Mucosa of descending colon (tissue), 3 donors: ENCODE measurements at places on chromosomes 12 and 14. TPM values are rescaled to one million over a fixed set of nuclear protein-coding genes. Genes with fewer than 3 reads are reported as not detected.

- no peak for DNase-seq
These were observed 81.4 kb downstream of the PAPOLA start for GRCh38 chr14:96583569-96584041.

DNA sequence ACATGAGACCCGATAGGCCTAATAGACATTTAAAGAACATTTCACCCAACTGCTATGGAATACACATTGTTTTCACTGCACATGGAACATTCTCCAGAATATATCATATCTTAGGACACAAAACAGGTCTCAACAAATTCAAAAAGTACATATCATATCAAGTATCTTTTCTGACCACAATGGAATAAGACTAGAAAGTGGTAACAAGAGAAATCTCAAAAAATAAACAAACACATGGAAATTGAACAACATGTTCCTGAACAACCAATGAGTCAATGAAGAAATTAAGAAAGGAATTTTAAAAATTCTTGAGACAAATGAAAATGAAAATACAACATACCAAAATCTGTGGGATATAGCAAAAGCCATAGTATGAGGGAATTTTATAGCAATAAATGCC lies 208.1 kb downstream of the PTPRO start:
- DNase-seq = no peak

Gene TMTC2
- 14.6 TPM for total RNA-seq

Gene CCDC38
- not detected for total RNA-seq

DNA sequence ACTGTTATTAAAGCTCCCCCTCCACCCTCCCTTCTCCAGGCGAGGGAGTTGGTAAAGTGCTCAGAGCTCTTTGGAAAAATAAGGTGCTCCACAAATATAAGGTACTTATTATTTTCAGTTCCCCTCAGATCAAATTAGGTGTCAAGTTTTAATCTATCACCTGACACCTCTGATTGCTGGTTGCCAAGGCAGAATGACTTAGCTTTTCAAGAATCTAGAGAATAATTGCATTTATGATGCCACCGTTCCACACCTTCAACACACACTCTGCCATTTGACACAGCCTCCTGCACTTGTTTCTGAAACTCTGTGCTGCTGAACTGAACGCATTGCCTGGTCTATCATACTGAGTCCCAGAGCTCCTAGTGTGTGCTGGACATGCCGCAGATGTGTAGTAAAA lies 128.6 kb downstream of the CRACR2A start:
- DNase-seq = no peak

GRCh38 chr14:64767215-64767964 lies 63.2 kb downstream of the PLEKHG3 start:
- DNase-seq = no peak

Gene TAS2R50
- total RNA-seq = 1.5 TPM

Gene ANKS1B
- total RNA-seq = 22.2 TPM

- no peak for DNase-seq
These were observed 78.4 kb upstream of the NUDT4 start for GRCh38 chr12:93299262-93299846.

DNA sequence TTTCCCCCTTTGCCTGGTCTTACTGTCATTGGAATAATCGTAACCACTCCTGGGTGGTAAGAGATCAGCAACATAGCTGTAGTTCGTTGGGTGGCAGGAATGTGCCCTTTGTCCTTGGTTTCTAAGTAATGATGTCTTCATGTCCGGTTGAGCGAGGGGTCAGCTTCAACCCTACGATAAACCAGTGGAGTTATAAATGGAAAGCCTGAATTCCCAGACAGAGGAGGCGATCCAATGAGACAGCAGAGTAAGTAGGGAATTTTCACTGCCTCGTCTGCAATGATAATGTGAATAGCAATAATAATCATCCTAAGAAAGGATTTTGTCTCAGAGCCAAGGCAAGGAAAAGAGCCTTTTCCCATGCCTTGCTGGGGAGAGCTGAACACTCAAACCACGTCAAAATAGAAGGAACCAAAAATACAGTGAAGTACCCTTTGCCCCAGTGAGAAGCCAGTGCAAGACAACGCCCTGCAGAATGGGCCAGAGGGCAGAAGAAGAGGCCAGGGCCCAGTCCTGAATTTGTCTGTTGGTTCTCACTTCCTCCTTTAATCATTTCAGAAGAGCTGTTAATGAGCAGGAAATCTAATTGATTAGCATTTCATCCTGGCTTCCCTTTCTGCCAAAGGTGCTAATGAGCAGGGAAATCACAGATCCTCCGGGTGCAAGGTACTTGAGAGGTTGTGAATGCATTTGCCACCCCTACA lies 330.7 kb downstream of the CACNA1C start:
- DNase-seq = no peak
